NCI-H460 (cell line): ENCODE measurements at places on chromosomes 7 and 10.
A peak's percentile ranks its signal among the peaks of the same experiment; 100 is the strongest.

DNA sequence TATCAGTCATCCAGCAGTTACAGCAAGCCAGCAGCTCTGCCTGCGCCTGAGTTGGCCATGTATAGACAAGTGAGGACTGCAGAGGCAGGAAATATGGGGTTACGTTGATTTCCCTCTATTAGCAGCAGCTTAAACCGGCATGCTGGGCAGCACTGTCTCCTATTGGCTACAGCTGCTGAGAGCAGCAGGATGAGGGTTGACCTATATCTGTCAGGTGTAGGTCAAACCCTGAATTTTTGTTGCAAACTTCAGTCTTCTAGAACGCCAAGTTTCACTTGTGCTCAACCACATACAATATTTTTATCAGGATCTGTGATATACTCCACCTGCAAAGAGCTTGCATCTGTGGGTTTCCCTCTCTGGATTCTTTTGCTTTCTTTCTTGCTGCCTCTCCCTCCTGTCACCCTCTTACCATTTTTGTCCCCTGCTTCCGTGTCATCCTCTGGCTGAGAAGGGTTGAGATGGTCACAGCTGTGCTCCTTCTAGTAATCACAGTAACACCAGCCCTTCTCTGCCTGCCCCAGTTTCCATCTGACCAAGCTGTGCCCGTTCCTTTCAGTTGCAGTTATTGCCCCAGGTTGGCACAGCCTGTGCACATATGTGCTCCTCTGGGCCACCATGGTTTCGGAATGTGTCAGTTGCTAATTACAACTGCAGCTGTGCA lies 23.8 kb upstream of the GLCCI1 start:
- no peak for DNase-seq

DNA sequence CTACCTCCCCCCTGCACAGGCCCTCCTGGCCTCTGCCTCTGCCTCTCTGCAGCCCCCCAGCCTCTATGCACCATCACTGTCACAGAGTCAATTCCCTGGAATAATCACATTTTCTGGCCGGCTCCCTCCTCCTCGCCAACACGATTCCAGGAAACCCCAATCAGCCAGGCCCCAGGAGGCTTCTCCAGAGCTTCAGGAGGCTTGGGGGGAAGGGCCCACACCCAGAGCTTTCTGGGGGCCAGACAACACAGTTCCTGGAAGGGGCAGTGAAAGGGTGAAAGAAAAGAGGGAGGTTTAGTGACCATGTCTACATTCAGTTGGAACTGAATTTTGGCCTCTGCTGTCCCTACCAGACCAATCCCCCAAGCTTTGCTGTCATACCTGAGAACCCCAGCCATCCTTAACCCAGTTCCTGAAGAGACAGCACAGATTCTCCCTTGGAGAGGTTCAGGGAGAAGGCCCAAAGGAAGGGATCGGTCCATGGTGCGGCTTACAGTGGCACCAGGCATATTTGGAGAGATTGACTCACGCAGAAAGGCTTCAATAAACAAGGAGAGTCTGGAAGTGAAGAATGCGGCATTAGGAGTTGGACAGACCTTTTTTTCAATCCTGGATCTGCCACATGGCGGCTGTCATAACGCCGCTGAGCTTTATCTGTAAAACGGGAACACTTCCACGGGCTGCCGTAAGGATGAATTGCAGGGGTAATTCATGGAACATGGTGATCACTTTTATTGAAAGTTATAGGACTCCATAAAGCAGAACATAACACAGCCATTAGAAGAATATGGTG lies 89.0 kb downstream of the NEURL1 start:
- no peak for DNase-seq

GRCh38 chr10:4581929-4582328 lies 244.1 kb upstream of the AKR1E2 start:
- no peak for DNase-seq

- no peak for DNase-seq
Observed at GRCh38 chr10:1116051-1116450, 59.9 kb downstream of the WDR37 start.

- no peak for DNase-seq
Observed at GRCh38 chr10:4982764-4983226, 19.6 kb downstream of the AKR1C1 start.

DNA sequence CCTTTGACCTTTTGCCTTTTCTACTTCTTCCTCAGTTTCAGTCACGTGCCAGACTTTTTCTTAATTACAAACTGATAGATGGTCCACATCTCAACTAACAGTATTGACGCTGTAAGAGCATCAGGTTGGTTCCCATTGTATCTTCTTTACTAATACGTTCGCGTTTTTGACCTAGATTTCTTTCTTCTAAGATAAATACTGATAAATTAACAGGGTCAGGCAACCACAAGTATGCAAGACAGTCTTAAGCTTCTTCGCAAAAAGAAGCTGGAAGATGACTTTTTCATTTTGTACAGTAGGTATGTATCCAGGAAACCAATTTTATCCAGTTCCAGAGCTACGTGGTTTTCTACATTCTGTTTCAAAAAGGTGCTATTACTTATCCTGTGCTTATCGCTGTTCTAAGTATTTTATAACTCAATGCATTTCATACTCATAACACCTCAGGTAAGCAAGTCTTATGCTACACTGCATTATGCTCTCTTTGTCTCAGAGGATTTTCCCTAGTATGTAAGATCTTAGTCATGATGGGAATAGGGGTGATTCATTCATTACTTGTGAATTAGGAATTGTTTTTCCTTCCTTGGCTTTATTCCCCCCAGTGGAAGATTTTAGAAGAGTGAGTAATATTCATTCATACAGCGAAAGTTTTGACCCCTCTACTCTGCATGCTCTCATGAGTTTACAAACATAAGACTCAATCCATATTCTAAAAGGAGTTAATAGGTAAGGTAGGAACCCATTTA lies 955 bp downstream of the DUS4L start:
- DNase-seq = peak; percentile 21

DNA sequence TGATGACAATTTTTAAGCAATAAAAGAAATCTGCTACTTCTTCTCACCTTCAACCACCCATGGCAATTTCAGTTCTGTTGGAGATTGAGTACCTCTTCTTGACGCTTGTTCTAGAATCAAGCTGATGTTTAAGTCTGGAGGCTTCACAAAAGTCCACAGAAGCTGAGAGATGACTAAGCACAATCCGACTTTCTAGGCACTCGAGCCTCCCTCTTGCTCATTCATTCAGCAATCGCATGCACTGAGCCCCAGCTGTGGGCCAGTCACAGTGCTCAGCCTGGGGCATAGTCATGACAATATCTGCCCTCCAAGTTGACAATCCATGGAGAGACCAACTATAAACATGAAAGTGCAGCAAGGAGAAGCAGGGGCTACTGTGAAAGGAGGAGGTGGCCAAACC lies 103.2 kb downstream of the IPMK start:
- no peak for DNase-seq

GRCh38 chr10:78066012-78066411 lies 32.3 kb downstream of the RPS24 start:
- DNase-seq = no peak

DNA sequence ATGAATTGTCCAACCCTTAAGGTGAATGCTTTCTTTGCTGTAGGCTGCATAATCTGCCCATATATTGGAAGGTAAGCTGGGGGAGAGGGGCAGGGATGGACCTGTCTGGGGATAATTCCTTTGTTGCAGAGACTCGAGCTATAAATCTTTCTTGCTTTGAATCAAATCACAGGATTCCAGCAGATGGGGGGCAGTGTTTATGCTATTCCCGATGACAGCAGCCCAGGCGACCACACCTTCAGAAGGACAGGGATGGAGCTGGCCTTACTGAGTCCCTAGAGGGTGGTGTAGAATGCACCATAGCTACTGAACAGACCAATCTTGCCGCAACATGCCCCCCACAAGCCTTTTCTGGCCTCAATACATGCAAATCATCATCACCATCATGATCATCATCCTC lies 2.5 kb downstream of the PODXL start:
- no peak for DNase-seq

DNA sequence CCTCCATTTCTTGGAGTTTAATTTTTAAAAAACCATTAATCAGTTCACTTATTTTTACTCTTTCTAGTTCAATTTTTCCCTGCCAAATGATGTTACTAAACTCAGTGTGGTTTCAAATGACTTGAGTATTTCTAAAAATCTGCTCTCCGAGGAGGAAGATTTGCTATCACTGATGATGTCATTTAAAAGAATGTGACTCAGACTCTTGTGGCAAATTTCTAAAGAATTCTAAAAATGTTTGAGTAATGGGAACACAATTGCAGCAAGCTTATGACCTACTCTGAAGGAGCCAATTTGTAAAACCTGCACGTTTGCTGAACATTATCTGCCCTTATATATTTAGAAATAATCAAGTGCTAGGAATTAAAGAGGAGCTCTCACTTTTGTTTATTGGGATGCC lies 88.6 kb downstream of the SPAG6 start:
- peak; percentile 26 for DNase-seq

- DNase-seq = no peak
Observed at GRCh38 chr7:73992101-73992562, 35.8 kb upstream of the ELN start.

DNA sequence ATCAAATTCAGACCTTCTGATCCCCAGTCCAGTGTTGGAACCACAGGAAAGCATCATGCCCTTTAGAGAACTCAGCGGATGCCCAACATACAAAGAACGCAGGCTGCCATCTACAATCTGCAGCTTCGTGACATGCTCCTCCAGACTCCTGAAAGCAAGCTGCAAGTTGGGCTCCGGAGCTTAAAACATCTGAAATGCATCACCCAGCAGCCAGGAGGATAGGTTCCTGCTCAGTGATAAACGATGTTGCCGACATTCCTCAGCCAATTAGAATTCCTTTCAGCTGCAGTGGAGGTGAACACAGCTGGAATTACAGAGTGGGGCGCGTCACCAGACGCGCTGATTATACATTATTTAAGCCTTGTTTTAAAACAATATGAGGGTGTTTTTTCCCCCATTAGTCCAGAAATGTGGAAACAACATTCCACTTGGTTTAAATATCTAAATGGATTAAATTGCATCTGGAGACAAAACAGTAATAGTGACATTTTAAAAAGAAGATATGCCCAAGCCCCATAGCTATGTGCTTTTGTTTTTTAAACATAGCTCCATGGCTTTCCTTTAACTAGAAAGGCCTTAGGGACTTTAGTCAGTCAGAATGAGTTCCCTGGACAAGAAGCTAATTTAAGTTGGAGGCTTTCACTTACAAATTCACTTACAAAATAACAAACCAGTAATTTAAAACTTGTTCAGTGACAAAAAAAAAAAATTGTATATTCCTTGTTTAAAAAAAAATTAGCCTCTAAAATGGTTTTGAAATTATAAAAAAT lies 6.3 kb downstream of the SMURF1 start:
- no peak for DNase-seq

GRCh38 chr7:146090023-146090645 lies 26.5 kb upstream of the CNTNAP2 start:
- peak; percentile 28 for DNase-seq

- DNase-seq = no peak
Observed at GRCh38 chr7:27185854-27186667, 1.0 kb upstream of the HOXA11 start.

DNA sequence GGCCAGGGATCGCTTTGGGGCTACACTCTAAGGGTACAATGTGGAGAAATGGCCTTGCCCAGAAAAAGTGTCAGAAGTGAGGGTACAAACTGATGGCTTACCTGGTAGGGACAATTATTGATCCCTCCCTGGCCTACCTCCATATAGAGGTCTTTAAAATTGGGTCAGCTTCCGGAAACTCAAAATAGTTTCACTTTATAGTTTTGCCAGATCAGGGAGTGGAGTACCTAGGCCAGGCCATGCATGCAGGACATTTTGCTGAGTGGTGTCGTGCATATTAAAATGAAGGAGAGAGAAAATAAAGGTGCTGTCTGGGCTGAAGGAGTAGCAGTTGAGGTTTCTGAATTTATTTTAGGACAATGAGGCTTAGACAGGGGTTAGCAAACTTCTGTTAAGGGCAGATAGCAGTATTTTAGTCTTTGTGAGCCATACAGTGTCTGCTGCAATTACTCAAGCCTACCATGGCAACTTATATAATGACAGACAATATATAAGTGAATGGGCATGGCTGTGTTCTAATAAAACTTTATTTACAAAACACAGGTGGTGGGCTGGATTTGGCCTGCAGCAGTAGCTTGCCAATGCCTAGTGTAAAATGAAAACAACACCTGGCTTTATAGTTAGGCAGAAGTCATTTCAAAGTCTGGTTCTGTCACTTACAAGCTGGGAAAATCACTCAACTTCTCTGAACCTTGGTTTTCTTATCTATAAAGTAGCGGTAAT lies 176.9 kb upstream of the AOAH start:
- DNase-seq = no peak

DNA sequence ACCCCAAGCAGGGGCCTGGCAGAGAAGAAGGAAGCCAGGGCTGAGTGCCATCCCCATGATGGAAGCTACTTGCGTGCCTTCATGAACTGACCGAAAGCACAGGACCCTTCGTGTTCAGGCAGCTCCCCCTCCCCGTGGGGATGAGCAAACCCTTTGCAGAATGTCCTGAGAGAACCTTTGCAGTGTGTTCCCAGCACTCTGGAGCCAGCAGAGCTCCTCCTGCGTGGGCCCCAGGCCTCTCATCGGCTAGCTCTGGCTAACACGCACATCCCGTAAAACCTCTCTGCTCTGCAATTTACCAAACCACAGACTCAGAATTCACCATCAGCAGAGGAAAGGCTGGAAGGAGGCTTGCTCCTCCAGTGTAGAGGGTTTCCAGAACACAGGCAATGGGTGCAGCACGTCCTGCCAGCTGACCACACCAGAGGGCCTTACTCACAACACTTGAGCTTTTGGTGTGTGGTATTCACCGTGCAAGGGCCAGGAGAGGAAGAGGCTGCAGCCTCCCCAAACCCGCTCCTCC lies 3.1 kb downstream of the SH3PXD2A start:
- DNase-seq = no peak

DNA sequence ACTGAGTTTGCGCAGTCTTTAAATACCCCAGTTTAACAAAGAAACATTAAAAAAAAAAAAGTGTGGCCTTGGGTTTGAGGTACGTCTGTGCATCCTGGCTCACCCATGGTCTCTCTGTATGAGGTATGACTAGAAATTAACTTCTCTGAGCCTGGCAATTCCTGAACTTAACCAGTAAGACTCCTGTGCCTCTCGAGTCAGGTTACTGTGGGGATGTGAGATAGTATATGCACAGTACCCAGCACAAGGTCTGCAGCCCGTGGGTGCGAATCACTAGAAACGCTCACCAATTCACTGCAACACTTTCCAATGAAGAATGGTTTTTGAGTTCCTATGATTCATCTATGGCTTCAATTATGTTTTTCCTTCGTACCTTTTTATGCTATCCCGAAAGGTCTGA lies 149.9 kb downstream of the SFMBT2 start:
- DNase-seq = no peak

GRCh38 chr7:94683066-94683465 lies 27.1 kb upstream of the SGCE start:
- DNase-seq = no peak

GRCh38 chr10:17067376-17068264 lies 62.0 kb downstream of the CUBN start:
- no peak for DNase-seq

DNA sequence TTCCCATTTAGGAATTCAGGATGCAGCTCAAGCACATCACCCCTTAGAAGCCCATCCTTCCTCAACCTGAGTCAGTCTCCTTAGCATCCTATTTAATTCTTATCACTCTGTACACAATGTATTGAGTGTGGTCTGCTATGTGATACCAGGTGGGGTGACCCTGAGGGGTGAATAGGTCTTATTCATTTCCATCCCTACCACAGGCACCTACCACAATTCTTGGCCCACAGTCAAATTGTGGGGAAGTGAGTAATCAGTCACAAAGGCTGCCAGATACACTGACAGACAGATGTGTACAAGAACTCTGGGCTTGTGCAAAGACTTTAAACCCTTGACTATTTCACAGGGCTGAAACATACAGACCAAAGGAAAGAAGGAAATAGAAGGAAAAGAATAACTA lies 560.5 kb downstream of the PARD3 start:
- DNase-seq = no peak
